ENCODE measurements at places on chromosomes 3 and 15.

DNA sequence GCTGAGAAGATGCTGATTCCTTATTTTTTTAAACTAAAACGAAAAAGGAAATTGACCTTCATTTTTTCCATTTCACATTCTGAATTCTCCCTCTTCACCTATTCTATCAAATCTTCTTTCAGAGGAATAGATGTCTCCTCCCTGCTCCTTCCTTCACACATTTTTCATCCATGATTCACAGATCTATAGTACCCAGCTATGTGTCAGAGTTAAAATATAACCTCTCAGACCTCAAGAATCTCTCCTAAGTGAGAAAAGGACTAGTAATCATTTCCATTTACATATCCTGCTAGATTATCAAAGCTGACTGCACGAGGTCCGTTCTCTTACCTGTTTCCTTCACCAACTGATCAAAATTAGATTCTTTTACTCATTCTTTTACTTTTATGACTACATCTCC is 1297.6 kb upstream of the ALCAM start:
- DNase-seq, result no peak

GRCh38 chr3:186461141-186461540 is 83.0 kb downstream of the CRYGS start:
- DNase-seq, result no peak

- no peak for DNase-seq
Measured at GRCh38 chr3:46380471-46381221, 9.9 kb downstream of the CCR5 start.

- no peak for DNase-seq
Measured at GRCh38 chr15:42728560-42728959, 8.4 kb downstream of the CDAN1 start.

GRCh38 chr3:13023235-13023970 is 49.8 kb downstream of the IQSEC1 start:
- DNase-seq, result no peak

- no peak for DNase-seq
Measured at GRCh38 chr3:4271834-4272233, 31.3 kb upstream of the SETMAR start.

DNA sequence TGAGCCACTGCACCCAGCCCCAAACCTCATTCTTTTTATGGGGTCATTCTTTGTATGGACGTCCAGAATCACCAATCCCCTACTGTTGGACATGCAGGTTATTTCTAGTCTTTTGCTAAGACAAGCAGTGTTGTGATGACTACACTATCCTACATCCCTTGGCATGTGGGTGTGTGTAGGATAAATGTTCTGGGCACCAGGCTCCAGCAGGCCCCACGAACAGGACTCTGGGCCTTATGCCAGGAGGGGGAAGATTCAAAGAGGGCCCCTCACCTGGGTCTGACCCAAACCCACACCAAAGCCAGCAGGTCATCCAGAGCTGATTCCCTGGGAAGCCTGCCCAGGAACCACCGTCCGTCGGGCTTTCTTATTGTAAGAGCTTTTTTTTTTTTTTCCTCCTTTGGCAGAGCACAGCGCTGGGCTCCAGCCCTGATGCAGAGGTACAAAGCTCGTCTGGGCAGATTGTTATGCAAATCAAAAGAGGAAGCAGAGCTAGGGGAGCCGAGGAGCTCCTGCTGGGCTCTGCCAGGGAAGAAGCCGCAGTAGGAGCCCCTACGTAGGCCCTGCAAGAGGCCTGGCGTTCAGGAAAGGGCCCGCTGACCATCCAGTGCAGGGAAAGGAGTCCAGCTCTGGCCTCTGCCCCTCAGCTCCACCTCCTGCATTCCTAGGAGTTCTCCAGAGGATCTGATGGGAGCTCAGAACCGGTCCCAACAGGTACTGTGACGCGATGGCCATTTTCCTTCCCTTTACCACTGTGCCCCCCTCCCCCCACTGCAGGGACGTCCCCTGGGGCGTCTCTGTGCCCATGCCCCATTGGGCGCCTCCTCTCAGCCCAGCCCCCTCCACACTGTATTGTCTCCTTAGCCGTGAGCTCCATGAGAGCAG is 29.0 kb upstream of the FURIN start:
- no peak for DNase-seq

GRCh38 chr3:88058306-88058580 is 562 bp downstream of the CGGBP1 start:
- no peak for DNase-seq

- DNase-seq, result no peak
Measured at GRCh38 chr3:42182555-42182954, 83.4 kb downstream of the CCK start.

- DNase-seq, result no peak
Measured at GRCh38 chr15:36235173-36235572, 344.3 kb upstream of the CDIN1 start.

DNA sequence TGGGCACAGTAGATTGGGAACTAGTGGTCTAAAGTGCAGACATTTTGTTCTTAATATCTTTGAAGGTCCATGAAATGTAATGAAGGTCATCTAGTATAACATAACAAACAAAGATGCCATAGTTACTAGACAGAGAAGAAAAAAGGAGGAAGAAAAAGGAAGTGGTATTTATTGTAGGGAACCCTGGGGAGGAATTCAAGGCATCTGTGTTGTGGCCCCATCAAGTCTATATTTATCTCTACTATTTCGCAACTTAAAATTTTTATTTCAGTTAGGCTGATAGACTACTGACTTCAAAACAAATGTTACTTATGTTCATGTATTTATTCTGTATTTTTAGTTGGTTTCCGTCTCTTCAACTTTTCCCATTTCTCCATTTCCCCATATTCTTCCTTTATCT is 48.9 kb upstream of the ZDHHC23 start:
- no peak for DNase-seq

GRCh38 chr15:35934383-35935049 is 388.6 kb upstream of the DPH6 start:
- DNase-seq, result no peak

GRCh38 chr3:154954757-154955156 is 125.4 kb upstream of the MME start:
- no peak for DNase-seq

- DNase-seq, result no peak
Measured at GRCh38 chr15:66824424-66824823, 122.4 kb downstream of the SMAD6 start.

DNA sequence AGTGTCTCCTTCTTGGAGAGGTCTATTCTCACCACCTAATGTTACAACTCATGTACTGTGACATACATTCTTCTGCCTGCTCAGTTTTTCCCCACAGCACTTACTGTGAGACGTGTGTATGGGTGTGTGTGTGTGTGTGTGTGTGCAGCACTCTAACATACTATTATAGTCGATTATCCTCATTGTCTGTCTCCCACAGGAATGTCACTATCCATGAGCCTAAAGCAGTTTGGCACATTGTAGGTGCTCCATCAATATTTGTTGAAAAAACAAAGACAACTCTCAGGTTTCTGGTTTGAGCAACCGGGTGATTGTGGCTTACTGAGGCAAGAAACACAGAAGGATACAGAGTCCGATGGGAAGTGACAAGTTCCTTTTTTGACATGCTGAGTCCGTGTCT is 8.6 kb upstream of the ZNF148 start:
- no peak for DNase-seq

DNA sequence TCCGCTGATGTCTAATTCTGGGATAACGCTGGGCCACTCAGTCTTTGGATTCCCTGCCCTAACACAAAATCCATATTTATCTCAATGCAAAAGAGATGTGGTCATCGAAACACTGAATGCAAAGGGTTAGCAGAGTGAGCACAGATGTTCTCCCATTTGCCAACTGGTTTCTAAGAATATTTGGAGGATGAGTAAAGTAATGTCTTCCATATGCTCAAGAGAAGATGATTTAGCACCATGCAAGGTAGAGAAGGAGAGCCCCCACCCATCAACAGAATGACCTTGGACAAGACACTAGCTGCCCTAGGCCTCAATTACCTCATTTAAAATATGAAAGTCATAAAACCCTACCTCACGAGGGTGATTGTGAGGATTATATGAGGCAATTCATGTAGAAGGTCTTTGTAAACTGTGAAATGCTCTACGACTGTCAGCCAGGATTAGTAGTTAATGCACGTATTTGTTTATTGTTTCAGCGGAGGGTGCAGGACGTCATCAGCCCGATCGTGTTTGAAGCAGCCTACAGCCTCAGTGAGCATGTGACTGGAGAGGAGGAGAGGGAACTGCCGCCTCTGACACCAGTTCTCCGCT is 232.9 kb upstream of the CTDSPL start:
- no peak for DNase-seq

DNA sequence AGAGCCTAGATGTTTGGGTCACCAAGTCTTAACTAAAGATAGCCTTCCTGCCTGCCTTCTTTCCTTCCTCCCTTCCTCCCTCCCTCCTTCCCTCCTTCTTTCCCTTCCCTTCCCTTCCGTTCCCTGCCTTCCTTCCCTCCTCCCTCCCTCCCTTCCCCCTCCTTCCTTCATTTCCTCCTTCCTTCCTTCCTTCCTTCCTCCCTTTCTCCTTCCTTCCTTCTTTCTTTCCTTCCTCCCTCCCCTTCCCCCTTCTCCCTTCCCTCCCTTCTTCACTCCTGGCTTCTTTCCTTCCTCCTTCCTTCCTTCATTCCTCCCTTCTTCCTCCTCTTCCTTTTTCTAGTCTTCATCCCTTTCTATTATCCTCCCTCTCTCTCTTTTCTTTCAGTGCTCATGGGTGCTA is 2.0 kb downstream of the DNAJB8 start:
- no peak for DNase-seq

GRCh38 chr15:101250341-101250831 is 1.5 kb downstream of the CHSY1 start:
- no peak for DNase-seq

DNA sequence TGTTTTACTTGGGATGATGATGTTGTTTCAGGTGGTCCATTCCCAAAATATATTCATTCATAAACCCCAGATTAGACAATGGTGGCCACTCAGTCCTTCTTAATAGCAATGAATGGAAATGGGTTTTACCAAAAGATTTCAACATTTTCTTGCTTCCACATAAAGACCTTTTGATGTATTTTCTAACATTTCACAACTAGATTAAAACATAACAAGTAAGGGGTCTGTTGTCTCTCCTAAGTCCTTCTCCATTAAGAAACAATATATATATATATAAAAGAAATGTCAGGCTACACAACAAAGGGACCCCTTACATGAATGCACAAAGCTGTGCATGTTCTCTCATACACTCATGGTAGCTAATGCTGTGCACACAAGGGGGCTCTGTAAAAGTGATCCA is 176.4 kb downstream of the ANXA2 start:
- DNase-seq, result no peak

GRCh38 chr3:122679882-122680474 is 661 bp upstream of the PARP14 start:
- DNase-seq, result no peak

DNA sequence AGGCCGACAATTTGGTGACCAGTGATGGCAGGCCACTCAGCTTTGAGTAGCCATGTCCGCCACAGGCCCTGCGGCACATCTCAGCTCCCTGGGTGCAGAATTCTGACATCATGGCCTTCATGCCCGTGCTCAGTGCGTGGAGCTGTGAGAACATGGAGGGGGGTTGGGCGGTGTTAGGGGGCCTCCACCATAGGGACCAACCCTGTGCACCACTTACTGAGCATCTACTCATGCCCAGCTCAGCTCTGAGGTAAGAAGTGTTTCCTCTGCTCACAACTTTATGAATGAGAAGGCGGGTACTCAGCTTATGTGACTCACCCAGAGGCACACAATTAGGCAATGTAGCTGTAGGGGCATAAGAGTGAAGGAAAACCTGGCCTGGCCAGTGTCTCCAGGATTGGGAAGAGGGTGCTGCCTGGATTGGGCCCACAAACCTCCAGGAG is 10.5 kb downstream of the ACOX2 start:
- no peak for DNase-seq

DNA sequence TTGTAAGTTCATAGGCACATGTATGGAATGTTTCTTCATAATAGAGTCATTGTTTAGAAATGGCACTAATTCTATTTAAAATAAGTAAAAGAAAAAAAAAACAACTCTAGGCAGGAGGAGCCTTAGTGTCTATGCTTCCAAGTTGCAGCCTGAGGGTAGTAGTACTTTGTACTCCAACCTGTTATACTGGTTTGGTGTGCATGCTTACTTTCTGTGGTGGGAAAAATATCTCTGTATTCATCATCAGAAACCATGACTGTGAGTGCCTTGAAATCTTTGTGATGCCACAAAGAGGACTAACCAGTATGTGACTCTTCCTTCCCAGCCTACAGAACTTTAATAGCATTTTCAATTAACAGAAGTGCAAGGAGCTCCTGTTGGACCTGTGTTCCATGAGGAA is 4.4 kb downstream of the NAALADL2 start:
- no peak for DNase-seq

DNA sequence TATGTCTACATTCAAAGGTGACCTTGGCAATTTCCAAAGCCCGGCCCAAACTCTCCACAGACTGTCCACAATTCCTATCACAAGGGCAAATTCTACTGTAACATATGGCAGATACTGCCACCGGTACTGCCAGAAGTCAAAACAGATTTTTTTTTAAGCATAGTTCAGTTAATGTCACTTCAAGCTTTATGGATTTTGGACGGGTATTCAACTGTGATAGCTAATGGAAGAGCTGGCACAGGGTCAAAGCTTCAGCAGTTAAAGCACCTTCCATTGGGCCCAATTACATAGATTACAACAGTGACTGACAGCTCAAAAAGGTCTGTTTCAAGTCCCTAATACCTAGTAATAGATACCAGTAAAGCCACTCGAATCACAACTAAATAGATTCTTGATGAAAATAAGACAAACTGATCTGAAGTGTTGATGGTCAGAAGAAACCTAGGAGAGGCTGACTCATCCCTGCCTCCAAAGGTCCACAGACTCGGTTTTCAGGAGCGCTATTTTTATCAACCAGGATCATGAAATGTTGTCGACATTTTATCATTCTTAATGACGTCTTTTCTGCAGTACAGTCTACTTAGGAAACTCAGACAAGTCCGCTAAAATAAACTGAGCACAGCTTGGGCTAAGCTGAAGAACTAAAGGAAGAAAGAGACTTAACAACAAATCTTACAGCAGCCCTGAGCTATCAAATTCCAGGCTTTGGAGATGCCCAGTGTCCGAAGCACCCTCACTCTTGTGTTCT is 38.7 kb downstream of the ANXA2 start:
- DNase-seq, result peak; percentile 72

- DNase-seq, result no peak
Measured at GRCh38 chr3:167733961-167734497, 663 bp downstream of the PDCD10 start.

DNA sequence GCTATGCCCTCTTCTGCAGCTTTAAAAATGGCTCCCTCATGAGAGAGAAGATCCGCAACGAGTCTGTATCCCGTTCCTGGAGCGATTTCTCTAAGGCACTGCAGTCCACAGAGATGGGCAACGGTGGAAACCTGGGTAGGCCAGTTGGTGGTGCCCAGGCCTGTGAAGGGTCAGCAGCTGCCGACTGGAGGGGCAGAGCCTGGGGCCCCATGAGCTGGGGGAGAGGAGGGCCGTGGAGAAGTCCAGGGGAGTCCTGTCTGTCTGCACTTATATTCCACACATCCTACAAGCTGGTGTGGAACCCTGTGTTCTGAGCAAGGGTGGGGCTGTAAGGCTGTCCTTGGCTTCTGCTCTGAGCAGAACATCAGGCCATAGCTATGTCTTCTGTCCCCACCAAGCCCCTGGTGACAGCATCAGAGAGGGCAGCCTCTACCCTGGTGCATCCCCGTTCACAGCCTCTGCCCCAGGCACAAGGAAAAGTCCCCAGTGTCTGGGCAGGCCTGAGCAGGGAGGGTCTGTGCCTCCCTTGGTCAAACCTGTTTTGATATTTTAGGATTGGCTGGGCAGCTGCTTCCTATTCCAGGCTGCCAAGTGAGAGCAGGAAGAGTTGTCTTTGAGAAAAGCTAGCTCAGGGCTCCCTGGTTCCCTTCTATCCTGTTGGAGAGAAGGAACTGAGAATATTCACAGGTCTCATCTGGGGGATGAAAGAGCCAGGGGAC is 29.7 kb downstream of the XYLB start:
- DNase-seq, result no peak

All from NCI-H1417 treated with DMSO at 0.1 percent for 48 hours (cell line).